Activated CD4-positive, CD25-positive, alpha-beta regulatory T cell (primary cell): ENCODE measurements at places on chromosomes 4 and X.

DNA sequence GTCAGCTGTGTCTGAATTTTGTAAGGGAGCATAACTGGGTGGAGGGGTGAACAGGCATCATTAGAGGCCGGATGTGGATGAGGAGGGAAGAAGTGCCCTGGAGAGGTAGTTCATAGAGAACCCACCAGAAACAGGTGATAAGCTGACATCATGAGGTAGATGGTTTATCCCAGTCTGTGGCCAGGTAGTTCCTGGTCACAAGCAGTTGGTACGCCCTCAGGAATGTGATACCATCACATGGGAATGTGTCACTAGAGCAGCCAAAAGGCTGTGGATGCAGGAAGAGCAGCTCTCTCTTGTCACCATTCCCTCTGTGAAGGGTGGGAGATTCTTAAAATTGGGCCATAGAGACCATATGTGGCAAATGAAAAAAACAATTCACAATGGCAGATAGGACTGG is 21.9 kb downstream of the MSN start:
- no peak for DNase-seq

DNA sequence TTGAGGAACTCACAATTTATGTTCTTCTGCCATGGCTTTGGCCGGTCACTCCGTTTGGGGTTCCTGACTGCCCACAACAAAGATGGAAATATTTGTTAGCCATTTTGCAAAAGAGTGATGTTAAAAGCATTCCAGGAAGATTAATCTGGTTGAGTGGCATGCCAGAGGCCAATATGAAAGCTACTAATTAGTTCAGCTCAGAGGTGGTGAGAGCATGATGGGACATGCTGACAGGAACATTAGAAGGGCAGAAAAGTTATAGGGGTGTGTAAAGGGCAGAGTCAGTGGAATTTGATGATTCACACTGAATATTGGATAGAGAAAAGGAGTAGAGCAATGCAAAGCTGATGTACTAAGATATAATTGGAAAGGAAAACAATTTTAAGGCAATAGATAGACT is 94.4 kb downstream of the TLL1 start:
- DNase-seq, result no peak

DNA sequence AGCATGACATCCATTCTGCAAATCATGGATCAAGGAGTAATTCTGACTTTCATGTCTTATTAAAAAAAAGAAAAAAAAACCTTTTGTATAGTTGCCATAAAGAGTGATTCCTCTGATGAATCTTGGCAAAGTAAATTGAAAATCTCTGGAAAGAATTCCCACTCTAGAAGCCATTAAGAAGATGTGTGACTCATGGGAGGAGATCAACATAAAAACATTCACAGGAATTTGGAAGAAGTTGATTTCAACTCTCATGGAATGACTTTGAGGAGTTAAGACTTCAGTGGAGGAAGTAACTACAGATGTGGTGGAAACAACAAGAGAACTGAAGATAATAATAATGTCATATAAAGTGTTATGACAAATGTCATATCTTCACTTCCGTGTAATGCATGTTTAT is 204.2 kb downstream of the PABPC4L start:
- no peak for DNase-seq

DNA sequence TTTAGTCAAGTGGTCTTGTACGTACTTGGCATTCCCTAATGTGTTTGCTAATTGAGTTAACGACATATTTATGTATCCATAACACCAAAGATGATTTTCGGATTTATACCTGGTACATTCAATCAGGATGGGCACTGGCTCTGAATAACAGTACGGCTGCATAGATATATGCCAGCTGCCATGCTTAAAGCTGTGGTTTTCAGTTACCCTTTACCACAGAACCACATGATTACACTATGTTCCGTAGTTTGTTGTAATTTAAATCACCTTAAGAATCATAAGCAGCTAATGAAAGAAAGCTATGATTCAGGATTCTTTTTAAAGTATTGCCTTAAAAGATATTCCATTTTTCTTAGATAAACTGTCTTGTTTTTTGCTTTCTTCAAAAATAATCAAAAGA is 53.6 kb downstream of the FIP1L1 start:
- DNase-seq, result no peak

- peak; percentile 11 for DNase-seq
Observed at GRCh38 chr4:153142700-153143438, 61.4 kb upstream of the TRIM2 start.

DNA sequence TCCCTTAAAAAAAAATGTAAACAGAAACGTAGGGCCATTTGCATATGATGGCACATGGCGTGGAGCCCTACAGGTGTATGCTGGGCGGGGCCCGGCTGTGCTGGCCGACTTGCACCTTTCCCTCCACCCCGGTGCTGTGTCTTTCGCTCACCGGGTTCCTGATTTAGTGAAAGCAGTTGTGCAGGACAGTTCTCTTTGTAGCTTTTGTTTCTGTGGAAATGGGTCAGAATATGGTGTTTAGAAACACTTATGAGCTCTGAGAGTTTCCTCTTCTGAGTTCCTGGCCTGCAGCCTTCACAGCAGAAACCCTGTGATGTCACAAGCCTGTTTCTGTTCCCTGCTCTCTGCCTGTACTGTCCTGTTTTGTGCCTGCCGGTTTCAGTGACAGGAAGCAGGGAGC is 22.5 kb upstream of the MSANTD1 start:
- DNase-seq, result no peak

- no peak for DNase-seq
Observed at GRCh38 chr4:138688408-138689085, 327.0 kb upstream of the NOCT start.

DNA sequence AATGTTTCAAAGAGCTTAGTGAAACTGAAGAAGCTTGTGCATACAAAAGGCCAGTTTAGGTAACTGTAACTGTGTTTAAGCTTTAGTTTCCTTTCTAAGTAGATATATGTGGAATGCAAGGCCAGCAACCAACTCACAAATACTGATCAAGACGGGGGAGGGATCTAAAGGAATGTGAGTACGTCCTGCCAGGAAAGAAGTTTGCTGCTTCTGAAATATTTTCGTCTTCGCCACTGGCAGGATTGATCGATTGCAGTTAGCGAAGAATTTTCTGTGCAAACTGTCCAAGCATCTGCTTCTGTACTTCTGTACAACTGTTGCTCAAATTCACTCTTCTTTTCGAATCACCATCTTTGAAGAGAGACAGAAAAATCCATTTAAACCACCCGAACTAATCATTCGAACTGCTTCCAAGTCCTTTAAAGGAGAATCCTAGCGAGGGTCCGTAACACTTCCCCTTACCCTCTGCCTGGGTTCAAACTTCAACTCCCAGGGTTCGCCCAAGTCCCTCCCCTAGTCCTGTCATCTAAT is 373 bp upstream of the INTS6L start:
- no peak for DNase-seq

GRCh38 chr4:111641813-111642579 is 503.3 kb upstream of the FAM241A start:
- no peak for DNase-seq

DNA sequence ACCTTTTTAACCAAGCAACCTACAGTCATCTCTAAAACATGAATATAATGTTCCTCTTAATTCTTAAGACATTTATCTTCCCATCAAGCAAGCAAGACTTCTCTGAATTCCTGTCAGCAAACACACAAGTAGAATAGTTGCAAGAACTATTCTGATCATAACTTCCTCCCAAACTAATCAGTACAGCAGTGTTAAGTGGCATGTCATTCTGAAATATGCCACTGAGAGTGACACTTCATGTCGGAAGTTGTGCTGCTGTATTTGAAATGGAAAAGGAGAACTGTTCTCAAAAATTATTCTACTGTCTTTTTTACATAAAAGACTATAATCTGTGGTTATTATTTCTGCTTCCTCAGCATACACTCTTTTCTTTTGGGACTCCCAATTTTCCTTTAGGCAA is 546.6 kb downstream of the PCDH18 start:
- no peak for DNase-seq

DNA sequence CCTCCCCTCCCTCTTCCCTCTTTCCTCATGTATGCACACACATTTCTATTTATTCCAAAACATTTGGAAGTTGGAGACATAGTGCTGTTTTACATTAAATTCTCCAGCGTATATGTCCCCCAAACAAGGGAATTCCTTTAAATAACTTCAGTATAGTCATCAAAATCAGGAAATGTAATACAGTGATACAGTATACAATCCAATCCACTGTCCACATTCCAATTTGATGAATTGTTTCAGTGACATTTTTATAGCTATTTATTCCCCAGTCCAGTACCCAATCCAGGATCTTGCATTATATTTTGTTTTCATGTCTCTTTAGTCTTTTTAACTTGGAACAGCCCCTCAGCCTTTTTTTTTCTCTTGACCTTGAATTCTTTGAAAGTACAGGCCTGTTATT is 233.0 kb downstream of the DKK2 start:
- no peak for DNase-seq

DNA sequence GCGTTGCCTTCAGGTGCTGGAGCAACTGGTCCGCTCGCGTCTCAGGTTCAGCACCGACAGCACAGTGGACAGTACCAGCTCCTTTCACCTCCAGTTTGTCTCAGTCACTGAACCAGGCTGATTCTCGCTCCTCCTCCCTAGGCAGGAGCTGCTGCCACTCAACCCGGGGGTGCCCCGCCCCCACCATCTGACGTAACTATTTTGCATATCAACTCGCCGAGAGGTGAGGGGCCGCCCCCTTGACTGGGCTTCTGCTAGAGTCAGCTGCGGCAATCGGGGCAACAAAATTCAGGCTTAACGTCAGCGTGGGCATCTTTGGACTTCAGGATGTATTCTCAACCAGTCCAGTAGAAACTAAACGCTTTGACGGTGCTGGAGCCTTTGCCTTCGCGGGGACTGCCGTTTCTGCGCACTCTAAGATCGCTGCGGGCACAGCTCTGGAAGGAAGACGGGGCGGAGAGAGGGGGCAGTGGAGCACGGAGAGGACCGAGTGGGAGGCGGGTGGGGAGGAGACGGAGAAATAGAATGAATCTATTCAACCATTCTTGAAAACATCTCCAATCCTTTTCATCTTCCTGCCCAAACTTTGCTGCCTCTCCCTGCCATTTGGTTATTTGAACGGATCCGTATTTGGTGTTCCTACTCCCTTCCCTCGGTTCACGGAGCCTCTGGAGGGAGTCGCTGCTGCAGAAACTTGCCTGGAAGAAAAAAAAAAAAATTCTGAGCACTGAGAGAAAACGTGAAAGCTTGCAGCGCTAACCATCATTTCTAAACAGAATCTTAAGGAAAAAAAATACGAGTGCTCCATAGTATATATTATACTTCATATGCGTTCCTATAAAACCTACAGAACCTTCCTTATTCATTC is at the start of gene FSTL5:
Gene FSTL5 (minus strand): TSS at position 109 of the 868 bp plus-strand sequence. CDS start 52,604 bp downstream, outside the sequence.
- no peak for DNase-seq

- DNase-seq, result no peak
Observed at GRCh38 chr4:185322803-185323202, 72.9 kb downstream of the LRP2BP start.

- no peak for DNase-seq
Observed at GRCh38 chr4:5470318-5471198, 237.8 kb downstream of the EVC2 start.

- DNase-seq, result no peak
Observed at GRCh38 chr4:83362492-83363329, 28.1 kb upstream of the HPSE start.

GRCh38 chr4:600166-600565 is 24.1 kb upstream of the TMEM271 start:
- no peak for DNase-seq

- DNase-seq, result no peak
Observed at GRCh38 chr4:184265546-184266351, 48.1 kb upstream of the ENPP6 start.

- DNase-seq, result no peak
Observed at GRCh38 chrX:73987166-73987565, 316.8 kb upstream of the ZCCHC13 start.

DNA sequence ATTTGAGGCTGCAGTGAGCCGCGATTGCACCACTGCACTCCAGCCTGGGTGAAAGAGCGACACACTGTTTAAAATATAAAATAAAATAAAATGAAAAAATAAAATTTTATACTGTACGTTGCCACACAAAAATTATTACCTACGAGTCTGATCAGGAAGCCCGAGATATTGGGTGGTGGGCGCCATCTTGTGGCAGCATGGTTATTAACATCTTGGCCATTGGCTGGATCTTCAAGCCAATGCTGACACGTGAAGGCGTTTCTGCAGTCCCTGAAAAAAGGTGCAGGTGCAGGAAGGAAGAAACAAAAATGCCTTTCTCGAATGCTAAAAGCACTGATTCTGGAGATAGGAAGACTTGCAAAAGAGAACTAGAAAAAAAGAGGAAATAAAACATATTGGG is 4.9 kb upstream of the TLR8 start:
- peak; percentile 21 for DNase-seq

DNA sequence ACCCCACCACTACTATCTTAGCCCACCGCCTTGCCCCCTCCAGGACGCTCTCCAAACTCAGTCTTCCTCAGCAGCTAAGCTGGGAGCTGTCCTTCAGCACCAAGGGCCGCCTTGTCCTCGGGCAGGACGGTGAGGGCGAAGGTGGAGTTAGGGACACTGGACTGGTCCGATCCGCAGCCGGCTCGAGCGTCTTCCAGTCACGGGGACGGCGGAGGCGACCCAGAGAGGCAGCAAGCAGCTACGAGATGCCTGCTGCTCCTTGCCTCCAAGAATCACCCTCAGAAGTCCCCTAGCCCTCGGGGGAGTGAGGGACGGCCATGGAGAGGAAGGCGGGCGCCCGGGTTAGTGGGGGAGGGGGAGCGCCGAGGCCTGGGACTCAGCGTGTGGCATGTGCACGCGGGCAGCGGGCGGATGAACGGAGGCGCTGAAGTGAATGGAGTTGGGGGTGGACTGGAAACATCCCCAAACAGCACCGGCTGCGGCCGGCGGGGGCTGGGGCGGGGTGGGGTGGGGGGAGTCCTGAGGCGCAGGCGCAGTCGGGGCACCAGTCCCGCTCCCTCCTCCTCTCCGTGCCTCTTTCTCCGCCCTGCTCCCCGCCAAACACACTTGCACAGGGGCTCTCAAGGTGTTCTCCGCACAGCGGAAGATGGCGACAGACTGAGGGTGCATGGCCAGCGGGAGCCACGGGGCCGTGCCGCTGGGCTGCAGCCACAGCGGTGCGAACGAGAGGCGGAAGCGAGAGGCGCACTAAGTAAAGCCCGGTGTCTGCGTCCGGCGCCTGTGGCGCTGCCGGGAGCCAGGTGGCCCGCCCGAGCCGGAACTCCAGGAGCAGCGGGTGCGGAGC is at the start of gene NALF2:
Gene NALF2 (plus strand): TSS at position 545 of the 844 bp plus-strand sequence. CDS start 957 bp downstream, outside the sequence.
- no peak for DNase-seq

DNA sequence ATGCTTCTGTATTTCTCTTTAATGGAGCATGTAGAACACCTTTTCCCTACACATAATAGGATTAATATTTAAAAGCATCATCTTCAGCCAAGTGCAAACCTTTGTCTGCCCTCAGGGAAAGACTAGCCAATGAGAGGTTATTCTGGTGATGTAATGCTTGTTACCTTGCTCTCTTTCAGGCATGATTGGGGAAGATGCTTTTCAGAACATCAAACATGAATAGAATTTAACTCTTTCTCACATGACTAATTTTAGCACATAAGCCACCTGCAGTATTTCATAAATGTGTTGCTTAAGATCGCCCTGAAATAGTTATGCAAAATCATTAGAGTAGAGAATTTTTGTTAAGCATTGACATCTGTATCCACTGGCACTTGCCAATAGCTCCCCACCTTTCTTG is 10.7 kb upstream of the EPGN start:
- DNase-seq, result no peak
